ENCODE measurements at places on chromosomes 2 and 18. TPM values are rescaled to one million over a fixed set of nuclear protein-coding genes. Genes with fewer than 3 reads are reported as not detected.
A peak's percentile ranks its signal among the peaks of the same experiment; 100 is the strongest.

GRCh38 chr18:64254399-64255093 lies 105.7 kb upstream of the LINC00305 start:
- no peaks in the 10 kb centered on the region for H3K27me3 ChIP-seq
- no peaks in the 10 kb centered on the region for H3K36me3 ChIP-seq
- H3K4me3 ChIP-seq: no peak overlapping the region
- no peak overlapping the region for H3K27ac ChIP-seq

GRCh38 chr18:46334868-46335281 lies 230.7 kb downstream of the HAUS1 start:
- DNase-seq: no peak
- H3K27ac ChIP-seq: no peak overlapping the region
- 0 out of 2 replicates have a peak, but pooled peaks cover 2% of the 10 kb centered on the region for H3K36me3 ChIP-seq
- H3K27me3 ChIP-seq: no peaks in the 10 kb centered on the region
- peaks cover 17% of the 10 kb centered on the region for H3K4me1 ChIP-seq
- H3K4me3 ChIP-seq: peak overlapping the region; percentile 54

- no peaks in the 10 kb centered on the region for H3K27me3 ChIP-seq
- no peak for DNase-seq
- peaks cover 4% of the 10 kb centered on the region for H3K4me1 ChIP-seq
- peaks cover 3% of the 10 kb centered on the region for H3K36me3 ChIP-seq
- H3K4me3 ChIP-seq: no peak overlapping the region
Measured at GRCh38 chr2:45567288-45567963, 43.6 kb downstream of the SRBD1 start.

GRCh38 chr2:177169810-177170514 lies 42.6 kb upstream of the HNRNPA3 start:
- no peaks in the 10 kb centered on the region for H3K27me3 ChIP-seq
- no peak for DNase-seq
- no peaks in the 10 kb centered on the region for H3K36me3 ChIP-seq

- DNase-seq: no peak
- H3K36me3 ChIP-seq: 0 out of 2 replicates have a peak, but pooled peaks cover 6% of the 10 kb centered on the region
- no peak overlapping the region for H3K4me3 ChIP-seq
- peaks cover 9% of the 10 kb centered on the region for H3K4me1 ChIP-seq
Measured at GRCh38 chr18:22193466-22193865, 24.1 kb downstream of the GATA6 start.

GRCh38 chr2:241157841-241158545 lies 7.7 kb downstream of the PPP1R7 start:
- H3K27ac ChIP-seq: peak overlapping the region; percentile 52
- peaks cover 61% of the 10 kb centered on the region for H3K36me3 ChIP-seq
- no peaks in the 10 kb centered on the region for H3K27me3 ChIP-seq
- H3K4me3 ChIP-seq: no peak overlapping the region
- H3K4me1 ChIP-seq: peaks cover 68% of the 10 kb centered on the region

GRCh38 chr2:144547494-144547893 lies 27.6 kb upstream of the ZEB2 start:
- peaks cover 7% of the 10 kb centered on the region for H3K4me1 ChIP-seq
- DNase-seq: no peak
- no peak overlapping the region for H3K27ac ChIP-seq
- H3K36me3 ChIP-seq: no peaks in the 10 kb centered on the region
- H3K4me3 ChIP-seq: no peak overlapping the region

DNA sequence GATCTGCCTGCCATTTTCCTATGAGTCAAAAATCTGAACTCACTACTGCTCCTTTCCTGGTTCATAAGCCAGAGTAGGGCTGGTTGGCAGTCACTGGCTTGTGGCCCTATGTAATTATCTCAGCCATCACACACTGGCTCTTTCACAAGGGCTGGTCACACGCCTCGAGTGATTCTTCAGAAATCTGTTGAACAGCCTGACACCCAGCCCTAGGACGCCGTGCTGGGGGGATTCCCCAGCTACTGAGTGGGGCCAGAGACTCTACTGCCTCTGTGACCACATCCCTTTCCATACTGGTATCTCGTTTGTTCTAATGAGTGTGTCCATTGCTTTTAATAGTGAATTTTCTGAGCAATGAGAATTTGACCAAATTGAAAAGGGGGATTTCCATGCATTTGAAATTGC lies 45.8 kb upstream of the RBM44 start:
- no peak for DNase-seq
- H3K27ac ChIP-seq: no peak overlapping the region
- H3K4me1 ChIP-seq: no peaks in the 10 kb centered on the region

GRCh38 chr18:46324087-46324955 lies 220.1 kb downstream of the HAUS1 start:
- no peak for DNase-seq
- H3K36me3 ChIP-seq: no peaks in the 10 kb centered on the region
- H3K27ac ChIP-seq: no peak overlapping the region
- H3K4me3 ChIP-seq: no peak overlapping the region
- H3K27me3 ChIP-seq: no peaks in the 10 kb centered on the region
- peaks cover 8% of the 10 kb centered on the region for H3K4me1 ChIP-seq

DNA sequence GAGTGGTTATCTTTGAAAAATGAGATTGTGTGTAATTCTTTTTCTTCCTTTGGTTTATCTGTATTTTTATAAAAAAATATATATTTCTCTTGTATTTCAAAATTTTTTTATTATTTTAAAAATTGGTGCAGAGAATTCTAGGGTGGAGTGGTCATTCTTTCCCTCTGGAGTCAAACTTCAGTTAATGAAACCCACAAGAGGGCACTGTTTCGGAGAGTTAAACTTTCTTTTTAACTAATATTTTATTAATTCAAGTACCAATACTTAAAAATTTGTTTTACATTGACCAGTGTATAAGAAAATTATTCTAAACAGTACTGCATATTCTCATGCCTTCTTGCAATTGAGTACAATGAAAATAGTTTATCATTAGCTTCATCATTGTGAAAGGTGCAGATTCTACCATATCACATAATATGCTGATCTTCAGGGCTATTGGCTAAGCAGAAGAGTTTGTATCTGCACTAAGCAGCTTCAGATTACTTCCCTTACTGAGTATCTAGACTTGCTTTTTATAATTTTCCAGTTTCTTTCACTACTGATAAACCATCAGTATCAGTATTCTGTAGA lies 50.1 kb downstream of the HS1BP3 start:
- peaks cover 12% of the 10 kb centered on the region for H3K4me1 ChIP-seq
- no peak overlapping the region for H3K27ac ChIP-seq
- H3K27me3 ChIP-seq: no peaks in the 10 kb centered on the region
- 0 out of 2 replicates have a peak, but pooled peaks cover 6% of the 10 kb centered on the region for H3K36me3 ChIP-seq
- DNase-seq: no peak

IL1R1 gene
- 12.7 TPM for total RNA-seq

ACMSD gene
- total RNA-seq: not detected

TUBB8B gene
- 3.9 TPM for total RNA-seq

SP140 gene
- 2.2 TPM for total RNA-seq

DOK1 gene
- total RNA-seq: 13.6 TPM
